ENCODE measurements at places on chromosomes 6 and 20.

- DNase-seq: peak; percentile 80
Measured at GRCh38 chr6:29627755-29628418, 5.1 kb downstream of the GABBR1 start.

- DNase-seq: no peak
Measured at GRCh38 chr6:819122-819521, 126.2 kb upstream of the EXOC2 start.

DNA sequence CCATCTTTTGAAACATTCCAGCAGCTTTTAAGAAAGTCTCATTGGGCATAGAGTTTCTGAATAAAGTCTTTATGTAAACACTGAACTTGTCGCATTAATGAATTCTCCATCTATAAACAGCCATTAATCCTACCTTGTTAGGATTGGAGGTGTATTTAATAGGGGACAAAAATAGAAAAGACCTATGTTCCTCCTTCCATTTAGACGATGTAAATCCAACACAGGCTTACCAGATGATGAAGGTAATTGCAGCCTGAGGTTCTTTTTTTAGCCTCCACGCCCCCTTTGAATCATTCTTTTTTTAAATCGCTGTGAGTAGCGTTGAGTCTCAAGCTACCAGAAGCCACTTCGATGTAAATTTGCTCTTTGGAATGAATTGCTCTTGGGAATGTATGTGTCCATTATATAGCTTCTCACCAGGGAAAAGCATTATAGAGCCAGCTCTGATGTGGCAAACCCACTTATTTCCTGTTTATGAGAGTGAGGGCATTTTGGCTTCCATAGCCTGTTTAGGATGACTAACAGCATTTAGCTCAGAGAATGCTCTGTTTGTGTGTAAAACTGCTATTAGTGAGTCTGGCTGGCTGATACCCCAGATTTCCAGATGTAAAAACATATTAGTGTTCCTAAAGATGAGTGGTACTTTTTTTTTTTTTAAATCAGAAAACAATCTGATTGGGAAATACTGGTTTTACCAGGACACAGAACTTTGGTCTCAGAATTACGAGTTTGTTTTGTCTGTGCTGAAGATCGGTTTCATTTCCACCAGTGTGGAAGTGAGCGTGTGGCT is 74.9 kb upstream of the CLDN20 start:
- DNase-seq: peak; percentile 87

GRCh38 chr6:75588948-75589347 is 12.7 kb upstream of the SENP6 start:
- DNase-seq: no peak

GRCh38 chr20:44019638-44020335 is 105.1 kb downstream of the TOX2 start:
- peak; percentile 17 for DNase-seq

DNA sequence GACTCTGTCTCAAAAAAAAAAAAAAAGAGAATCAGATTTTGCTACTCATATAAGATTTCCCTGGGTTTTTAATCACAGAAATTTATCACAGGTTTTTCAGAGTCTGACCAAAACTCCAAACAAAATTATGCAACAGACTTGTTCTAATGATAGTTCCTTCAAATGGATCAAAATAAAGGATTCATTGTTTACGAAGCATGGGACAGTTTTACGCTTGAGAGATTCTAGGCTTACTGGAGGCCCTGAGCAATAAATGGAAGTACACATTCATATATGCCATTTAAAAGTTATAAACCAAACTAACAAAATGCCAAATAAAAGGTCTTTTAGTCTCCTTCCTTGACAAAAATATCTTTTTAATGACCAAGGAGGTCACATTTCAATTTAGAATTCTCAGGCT is 245.1 kb upstream of the KCNQ5 start:
- no peak for DNase-seq

DNA sequence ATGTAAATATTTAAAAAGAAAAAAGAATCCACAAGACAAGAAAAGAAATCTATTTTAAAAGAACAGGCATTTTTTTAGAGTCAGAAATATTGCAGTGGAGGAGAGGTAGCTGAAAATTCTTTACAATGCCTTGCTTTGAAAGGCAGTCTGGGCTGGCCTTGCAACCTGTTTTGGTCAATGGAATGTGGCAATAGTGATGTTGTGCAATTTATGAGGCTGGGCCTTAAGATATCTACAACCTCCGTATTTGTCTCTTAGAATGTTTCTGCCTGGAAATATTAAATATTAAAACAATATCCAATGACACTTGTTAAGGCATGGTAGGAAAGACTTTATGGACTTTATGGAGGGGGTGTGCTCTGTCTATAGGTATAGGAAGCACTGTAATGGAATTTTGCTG is 14.8 kb upstream of the SCGN start:
- no peak for DNase-seq

- no peak for DNase-seq
Measured at GRCh38 chr20:40508821-40509220, 180.2 kb downstream of the MAFB start.

DNA sequence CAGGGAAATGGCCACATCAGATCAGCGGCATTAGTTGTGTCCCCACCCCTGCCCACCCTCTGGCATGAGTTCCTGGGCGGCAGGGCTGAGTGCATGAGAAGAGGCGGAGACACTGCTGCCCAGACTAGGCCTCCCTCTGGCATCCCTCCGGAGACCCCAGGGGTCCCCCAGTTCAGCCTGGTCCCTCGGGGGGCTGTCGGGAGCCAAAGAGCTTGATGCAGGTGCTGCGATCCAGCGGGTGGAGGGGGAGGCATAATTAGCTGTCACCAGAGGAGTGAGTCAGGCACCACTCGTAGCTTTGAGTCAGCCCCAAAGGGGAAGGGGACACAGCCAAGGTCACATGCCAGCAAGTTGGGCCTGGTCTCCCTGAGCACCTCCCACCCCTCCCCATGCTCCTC is 34.5 kb downstream of the DLGAP4 start:
- no peak for DNase-seq

- no peak for DNase-seq
Measured at GRCh38 chr6:31187780-31188194, 17.3 kb upstream of the POU5F1 start.

DNA sequence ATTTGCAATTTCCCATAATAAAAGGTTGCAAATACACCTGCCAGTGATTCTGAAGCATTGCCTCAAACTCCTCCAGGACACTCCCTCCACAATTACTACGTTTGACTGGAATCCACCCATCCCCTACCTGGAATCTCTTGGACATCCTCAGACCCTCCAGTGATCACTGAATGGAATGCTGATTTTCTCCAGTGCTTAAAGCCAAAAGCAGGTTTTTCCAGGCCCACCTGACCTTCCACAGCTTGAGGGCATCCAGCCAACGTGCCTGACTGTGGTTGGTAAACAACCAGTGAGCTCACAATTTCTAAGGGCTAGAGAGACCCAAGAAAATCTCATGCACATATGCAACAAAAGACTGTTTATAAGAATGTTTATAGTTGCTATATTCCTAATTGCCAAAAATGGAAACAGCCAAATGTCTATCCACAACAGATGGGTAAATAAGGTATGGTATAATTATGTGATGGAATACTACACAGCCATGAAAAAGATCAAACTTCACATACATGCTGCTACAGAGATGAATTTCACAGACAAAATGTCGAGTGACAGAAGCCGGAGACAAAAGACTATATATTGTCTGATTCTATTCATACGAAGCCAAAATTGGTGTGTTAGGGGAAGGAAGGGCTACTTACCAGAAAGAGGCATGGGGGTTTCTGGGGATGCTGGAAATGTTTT is 147.1 kb upstream of the RREB1 start:
- no peak for DNase-seq

- no peak for DNase-seq
Measured at GRCh38 chr20:21340991-21341697, 38.0 kb downstream of the XRN2 start.

DNA sequence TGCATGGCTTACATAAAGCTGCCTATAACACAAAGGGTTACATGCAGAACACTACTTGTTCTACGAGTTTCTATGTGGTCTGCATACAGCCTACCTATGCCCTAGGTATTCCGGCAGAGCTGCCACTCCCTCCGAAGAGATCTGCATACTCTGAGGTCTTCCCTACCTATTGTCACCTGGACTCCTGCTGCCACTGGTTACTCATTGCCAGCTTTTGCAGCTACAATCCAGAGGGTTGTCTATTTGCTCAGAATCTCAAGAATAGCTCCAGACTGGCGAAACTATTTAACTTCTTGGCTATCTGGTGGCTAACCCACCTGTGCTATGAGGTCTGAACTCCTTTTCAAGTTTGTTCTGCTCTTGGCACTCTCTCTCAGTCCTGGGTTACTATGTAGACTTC is 323.3 kb downstream of the BMP2 start:
- no peak for DNase-seq

DNA sequence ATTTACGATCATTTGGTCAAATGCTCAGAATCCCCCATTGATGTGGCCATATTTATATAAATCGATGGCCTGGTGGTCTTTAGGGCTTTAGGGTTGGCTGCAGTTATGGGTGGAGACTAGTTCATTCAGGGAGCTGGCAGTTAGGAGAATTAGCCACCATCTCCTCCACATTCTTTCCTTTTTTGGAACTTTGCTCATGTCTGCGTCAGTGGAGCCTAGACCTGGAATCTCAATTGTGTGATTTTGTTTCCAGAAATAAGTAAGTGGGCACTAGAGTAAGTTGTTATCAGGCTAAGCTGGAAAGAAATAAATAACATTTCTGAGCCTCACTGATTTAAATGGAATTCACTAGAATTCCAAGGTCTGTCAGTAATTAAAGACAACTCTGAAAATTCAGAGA is 29.0 kb upstream of the ELOVL5 start:
- no peak for DNase-seq

GRCh38 chr20:55155360-55155759 is 680.0 kb downstream of the DOK5 start:
- no peak for DNase-seq

DNA sequence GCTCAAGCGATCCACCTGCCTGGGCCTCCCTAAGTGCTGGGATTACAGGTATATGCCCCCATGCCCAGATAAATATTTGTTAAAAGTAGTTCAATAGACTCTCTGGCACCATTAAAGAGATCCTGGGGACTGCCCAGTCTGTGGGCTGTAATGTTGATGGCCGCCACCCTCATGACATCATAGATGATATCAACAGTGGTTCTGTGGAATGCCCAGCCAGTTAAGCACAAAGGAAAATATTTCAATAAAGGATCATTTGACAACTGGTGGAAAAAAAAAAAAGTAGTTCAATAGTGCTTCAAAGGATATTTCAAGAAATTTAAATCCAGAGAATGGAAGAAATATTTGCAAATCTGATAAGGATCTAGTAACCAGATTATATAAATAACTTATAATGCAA is 1.5 kb upstream of the CRIP3 start:
- DNase-seq: no peak

- DNase-seq: no peak
Measured at GRCh38 chr20:25541676-25542075, 43.7 kb downstream of the NINL start.

DNA sequence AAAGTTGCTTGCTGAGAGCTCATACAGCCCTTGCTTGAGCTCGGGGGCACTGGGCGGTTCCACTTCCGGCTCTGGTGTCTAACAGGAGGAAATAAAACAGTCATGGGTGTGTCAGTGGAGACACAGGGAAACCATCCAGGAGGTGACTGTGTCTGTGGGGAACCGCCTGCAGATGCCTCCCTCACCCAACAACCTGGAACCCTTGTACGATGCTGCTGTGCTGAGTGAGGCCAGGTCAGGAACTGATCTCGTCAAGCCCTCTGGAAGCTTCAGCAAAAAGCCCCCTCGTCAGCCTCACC is 15.5 kb downstream of the TXNDC5 start:
- DNase-seq: no peak

- no peak for DNase-seq
Measured at GRCh38 chr6:150491811-150492172, 107.9 kb upstream of the PLEKHG1 start.

DNA sequence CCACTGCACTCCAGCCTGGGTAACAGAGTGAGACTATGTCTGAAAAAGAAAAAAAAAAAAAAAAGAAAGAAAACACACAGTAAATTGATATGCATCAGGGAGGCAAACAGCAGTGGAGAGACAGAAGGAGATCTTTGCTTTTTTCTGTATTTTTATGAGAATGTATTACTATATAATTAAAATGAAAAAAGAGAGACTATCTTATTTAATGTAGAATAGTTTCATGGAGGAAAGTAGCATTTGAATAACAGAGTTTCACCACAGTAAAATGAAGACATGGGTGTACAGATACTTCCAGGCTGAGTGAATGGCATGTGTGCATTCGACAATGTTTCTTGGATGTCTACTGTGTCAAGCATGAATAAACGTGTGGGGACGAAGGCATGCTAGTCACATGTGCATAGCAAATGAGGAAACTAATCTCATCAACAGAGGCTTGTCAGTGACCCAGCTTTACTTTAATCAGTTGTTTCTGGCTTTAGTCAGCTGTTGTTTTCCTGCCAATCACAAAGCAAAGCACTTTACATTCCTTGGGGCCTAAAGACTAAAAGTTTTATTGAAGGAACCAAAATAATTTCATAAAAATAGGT is 55.5 kb upstream of the ARMH2 start:
- DNase-seq: no peak

- DNase-seq: no peak
Measured at GRCh38 chr20:9572670-9573069, 58.3 kb downstream of the LAMP5 start.

DNA sequence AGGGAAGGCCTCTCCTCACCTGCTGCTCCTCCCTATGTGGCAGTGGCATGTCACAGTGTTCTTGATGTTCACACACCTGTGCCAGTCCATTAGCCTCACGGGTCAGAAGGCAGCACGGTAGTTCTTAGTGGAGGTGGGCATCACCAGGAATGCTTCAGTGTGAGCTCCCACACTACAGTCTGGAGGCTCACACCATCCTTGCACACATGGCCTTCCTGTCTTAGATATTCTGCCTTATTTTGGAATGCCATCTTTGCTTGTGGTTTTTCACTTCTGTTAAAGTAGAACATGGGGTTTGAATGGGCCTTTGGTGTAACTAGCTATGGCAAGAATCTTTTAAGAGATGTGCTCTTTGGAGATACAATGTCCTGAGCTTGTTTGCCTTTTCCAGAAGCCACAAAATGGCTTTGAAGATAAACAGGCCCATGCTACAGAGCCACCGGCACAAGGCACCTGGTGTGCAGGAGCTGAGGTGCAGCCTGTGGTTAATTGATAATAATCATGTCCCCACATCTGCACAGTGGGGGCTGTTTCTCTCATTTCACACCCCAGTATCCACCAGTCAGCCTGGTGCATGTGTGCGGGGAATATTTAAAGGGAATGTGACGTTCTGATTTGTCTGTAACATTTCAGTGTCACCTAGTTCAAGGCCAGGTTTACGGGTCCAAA is 3.2 kb upstream of the SLC17A9 start:
- DNase-seq: no peak

DNA sequence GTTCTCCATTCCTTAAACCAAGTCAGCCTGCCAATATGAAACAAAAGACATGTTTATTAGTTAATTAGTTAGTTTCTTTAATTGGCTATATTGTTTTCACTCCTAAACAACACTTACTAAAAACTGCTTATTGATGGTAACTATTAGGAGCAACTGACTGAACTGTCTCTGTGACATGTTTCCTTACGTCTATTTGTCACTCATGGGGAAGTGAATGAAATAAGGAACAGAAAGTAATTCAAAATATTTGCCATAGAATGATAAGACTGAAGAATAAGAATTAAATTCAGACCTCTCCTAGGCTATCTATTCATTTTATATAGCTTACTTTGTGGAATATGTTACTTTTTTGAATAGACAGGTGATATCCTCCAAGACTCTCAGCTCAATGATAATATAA is 217.2 kb downstream of the LAMA2 start:
- no peak for DNase-seq

GRCh38 chr6:46220352-46221221 is 49.8 kb upstream of the ENPP5 start:
- no peak for DNase-seq

Measured in fibroblast of the conjunctiva (primary cell).